A549 treated with Mapracorat at 1 μM for 4 hours (cell line): ENCODE measurements at places on chromosomes 16 and 17. TPM values are rescaled to one million over a fixed set of nuclear protein-coding genes. Genes with fewer than 3 reads are reported as not detected.

TMEM98 gene
- 42.5 to 53.4 TPM (median 46.5 TPM) in 5 replicates for total RNA-seq

OXLD1 gene
- 33.6 to 64.7 TPM (median 63.2 TPM) in 5 replicates for total RNA-seq

TRAF7 gene
- total RNA-seq = 34.7 to 54.8 TPM (median 48.4 TPM) in 5 replicates

TEPSIN gene
- total RNA-seq = 17.8 to 29.7 TPM (median 28.2 TPM) in 5 replicates
